Endothelial cell of umbilical vein (primary cell): ENCODE measurements at places on chromosomes 3 and 15. TPM values are rescaled to one million over a fixed set of nuclear protein-coding genes. Genes with fewer than 3 reads are reported as not detected.

The ZNF662 gene
- 0.83 and 4.3 TPM in 2 replicates for total RNA-seq

The GPR176 gene
- 35.3 and 39.8 TPM in 2 replicates for total RNA-seq

The FGD5 gene
- total RNA-seq: 134 and 141 TPM in 2 replicates

The DNAJB8 gene
- total RNA-seq: not detected in 2 replicates

The AGTR1 gene
- total RNA-seq: not detected in 2 replicates

The NR1I2 gene
- total RNA-seq: not detected in 2 replicates

The RTP3 gene
- not detected in 2 replicates for total RNA-seq

The MYZAP gene
- total RNA-seq: 6.1 and 8.1 TPM in 2 replicates

The MKRN3 gene
- 0.18 TPM in 2 replicates for total RNA-seq

The UBE2E2 gene
- total RNA-seq: 32.8 and 45.4 TPM in 2 replicates

The EPM2AIP1 gene
- 13.9 and 15.1 TPM in 2 replicates for total RNA-seq

The GABRR3 gene
- total RNA-seq: not detected in 2 replicates

The RLBP1 gene
- not detected in 2 replicates for total RNA-seq

The MITF gene
- total RNA-seq: 2.5 and 3.9 TPM in 2 replicates

The NOX5 gene
- 0.07 TPM in 1 of 2 replicates, not detected in the other for total RNA-seq

The SLC28A1 gene
- total RNA-seq: not detected in 2 replicates

The IL17RB gene
- not detected in 2 replicates for total RNA-seq

The CP gene
- not detected in 2 replicates for total RNA-seq

The EFCAB12 gene
- total RNA-seq: 0.25 and 0.49 TPM in 2 replicates

The FGF7 gene
- total RNA-seq: not detected in 2 replicates

The CNTN6 gene
- total RNA-seq: not detected in 2 replicates

The NUDT16 gene
- total RNA-seq: 28.5 and 29.7 TPM in 2 replicates

The ACP3 gene
- total RNA-seq: not detected in 2 replicates

The NEK10 gene
- total RNA-seq: 4.6 and 5.0 TPM in 2 replicates
